ENCODE measurements at places on chromosomes 11 and 22.

- DNase-seq: no peak
Observed at GRCh38 chr22:30873661-30874060, 94.9 kb downstream of the MORC2 start.

- DNase-seq: no peak
Observed at GRCh38 chr11:92140021-92140420, 84.6 kb upstream of the FAT3 start.

- DNase-seq: peak; percentile 62
Observed at GRCh38 chr11:33724644-33725035, 11.6 kb downstream of the CD59 start.

GRCh38 chr11:119647254-119647653 lies 81.7 kb downstream of the NECTIN1 start:
- DNase-seq: no peak

- no peak for DNase-seq
Observed at GRCh38 chr11:97514446-97514845, 1124.6 kb downstream of the JRKL start.

Measured in mucosa of gallbladder (tissue), 1 donor.